Kasumi-1 (cell line): ENCODE measurements at places on chromosomes 16 and 17.

GRCh38 chr16:11308493-11309283, 27.6 kb upstream of the PRM1 start:
- DNase-seq = no peak

DNA sequence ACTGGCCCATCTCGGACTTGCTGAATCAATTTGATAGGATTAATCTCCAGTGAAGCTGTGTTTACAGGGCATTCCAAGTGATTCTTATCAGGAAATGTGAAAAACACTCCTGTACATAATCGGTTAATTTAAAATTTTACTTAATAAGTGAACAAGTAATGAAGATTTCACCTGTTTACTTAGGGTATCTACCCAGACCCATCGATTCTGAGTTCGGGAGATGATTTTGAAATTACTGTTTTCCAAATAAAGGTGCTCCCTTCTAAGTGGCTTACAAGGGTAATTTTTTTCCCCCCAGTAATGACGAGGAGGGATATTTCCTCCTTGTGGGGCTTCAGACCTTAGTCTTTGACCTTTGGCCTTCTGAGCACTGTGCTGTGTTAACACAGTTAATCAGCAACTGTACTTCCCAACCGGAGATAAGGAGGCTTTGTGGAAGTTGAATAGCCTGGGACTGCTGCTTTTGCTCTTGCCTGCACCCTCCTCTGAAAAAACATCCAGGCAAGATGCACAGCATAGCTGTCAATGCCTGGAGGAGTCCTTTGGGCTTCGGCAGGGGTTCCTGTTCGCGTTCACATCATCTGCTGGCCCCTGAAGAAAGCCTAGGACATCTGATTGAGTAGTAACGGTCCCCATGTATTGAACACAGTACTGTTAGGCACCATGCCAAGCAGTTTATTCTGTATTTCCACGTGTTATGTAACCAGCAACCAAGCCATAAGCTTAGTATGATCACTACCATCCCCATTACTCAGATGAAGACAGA, 1.8 kb downstream of the FAHD1 start:
- DNase-seq = no peak

DNA sequence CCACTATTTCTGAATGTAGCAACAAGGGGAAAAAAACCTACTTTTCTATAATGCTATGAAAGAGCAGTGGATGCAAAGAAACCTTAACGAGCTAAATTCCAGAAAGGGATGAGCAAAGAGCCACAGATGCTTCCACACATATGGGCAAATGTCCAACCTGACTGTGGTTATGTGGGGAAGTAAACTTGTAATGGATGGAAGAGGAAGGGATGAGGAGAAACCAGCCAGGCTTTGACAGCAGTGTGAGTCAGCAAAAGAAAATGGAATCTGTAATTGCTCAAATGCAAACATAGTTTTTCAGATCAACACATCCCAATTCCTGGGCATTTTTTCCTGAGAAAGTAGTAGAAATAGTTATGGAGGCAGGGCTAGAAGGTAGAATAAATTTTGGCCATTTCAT, 204.8 kb upstream of the CPHXL start:
- DNase-seq = no peak

GRCh38 chr17:1714980-1715802, 5.0 kb upstream of the TLCD2 start:
- DNase-seq = no peak

GRCh38 chr16:9425236-9425635, 333.8 kb downstream of the HAPSTR1 start:
- DNase-seq = no peak

GRCh38 chr17:51428668-51429495, 168.5 kb downstream of the UTP18 start:
- DNase-seq = no peak

DNA sequence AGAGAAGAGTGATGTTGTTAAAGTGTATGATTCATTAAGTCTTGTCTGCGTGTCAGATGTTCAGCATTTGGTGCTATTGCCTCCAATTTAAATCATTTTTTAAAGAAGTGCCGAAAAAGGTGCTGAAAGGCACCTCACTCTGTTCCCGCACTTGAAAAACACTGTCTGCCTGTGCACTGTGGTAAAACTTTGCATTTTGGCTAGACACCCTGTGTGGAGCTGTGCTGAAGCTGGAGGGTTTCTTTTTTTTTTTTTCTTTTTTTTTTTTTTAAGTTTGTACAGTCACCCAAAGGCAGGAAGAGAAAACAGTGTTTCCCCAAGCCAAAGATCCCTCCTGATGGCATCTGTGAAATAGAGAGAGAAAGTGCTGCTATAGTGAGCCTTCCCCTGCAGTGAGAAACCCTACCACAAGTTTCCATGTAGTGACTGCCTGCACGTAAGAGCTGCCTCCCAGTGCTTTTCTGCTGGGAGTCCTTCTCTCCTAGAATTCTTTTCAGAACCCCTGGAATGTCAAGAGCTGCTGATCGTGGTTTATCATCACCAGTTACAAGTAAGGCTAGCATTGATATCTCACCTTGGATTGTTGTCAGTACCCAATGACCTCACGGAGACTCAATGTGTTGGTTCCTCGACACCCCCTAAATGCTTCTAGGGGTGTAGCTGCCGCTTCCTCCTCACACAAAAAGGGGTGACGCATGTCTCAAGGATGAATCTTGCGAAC, 116.0 kb upstream of the SOX9 start:
- no peak for DNase-seq

DNA sequence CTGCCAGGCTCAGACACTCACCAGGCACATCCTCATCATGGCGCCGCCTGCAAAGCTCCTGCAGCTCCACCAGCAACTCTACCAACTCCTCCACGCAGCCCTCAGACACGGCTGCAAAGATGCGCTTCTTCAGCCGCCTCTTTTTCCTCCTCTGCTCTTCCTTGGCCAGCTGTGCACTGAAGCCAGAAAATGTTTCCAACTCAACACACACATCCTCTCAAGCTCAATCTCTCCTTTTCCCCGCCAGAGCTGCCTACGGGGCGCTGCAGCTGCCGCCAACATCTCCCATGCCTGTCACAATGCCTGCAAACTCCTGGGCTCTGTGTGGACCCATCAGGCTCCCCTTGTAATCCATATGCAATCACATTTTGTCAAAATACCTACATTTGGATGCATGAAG, 14.2 kb downstream of the TRPV3 start:
- DNase-seq = no peak

DNA sequence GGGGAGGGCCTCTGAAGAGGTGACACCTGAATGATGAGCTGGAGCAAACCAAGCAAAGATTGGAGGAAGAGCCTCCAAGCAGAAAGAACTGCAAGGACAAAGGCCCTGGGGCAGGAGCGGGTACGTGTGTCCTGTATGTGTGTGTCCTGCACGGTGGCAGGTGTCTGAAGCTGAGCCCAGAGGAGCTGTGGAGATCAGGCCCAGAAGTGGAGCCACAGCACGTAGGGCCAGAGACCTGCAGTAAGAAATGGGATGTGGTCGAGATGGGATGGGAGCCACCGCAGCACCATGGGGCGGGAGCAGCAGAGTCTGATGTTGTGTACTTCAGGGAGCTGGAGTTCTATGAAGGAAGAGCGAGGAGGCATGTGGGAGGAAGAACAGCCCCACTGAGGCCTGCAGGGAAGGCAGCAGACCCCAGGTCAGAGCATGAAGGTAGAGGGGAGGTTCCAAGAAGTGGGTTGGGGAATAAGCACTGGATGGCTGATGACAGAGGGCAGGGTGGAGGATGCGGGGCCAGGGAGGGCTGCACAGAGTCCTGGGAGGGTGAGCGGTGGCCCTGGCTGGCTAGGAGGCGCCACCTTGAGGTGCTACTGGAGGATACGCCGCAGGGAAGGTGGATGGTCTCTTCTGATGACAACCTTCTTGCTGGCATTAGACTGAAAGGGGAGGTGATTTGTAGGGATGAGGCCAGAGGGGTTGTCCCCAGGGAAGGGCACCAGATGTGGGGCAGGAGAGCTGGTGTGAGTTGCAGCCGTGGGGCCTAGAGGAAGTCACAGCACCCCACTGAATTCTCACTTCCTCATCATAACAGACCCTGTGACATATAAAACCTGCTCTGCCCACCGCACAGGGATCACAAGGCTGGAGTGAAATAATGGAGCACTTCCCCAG, 10.6 kb upstream of the CETP start:
- peak; percentile 61 for DNase-seq

DNA sequence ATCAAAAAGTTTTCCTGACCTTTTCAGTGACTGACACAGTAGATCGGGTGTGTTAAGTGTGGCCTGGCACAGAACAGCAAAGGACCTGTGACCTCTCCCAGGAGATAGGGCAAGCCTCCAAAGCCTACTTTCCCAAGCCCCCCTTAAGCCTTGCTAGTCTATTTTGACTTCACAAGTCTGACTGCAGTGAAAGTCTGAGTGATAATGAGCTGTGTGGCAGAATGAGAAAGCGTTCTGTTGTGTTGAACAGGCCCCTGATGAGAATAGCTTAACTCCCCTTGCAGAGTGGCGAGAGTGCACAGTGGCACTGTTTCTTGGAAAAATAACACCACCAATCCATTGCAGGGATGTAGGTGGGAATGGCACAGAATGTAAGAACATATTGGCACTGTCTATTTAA, 32.8 kb downstream of the MMD start:
- no peak for DNase-seq

GRCh38 chr17:14940938-14941265, 324.2 kb downstream of the PMP22 start:
- no peak for DNase-seq

GRCh38 chr16:85781695-85782370, 17.5 kb downstream of the EMC8 start:
- DNase-seq = no peak

- DNase-seq = no peak
Measured at GRCh38 chr17:64388961-64389565, 1.6 kb downstream of the PECAM1 start.

- DNase-seq = no peak
Measured at GRCh38 chr16:67664258-67664657, 2.3 kb downstream of the ENKD1 start.

- no peak for DNase-seq
Measured at GRCh38 chr17:31357839-31358394, 33.6 kb upstream of the RAB11FIP4 start.

GRCh38 chr17:75430159-75430974, 24.9 kb upstream of the GRB2 start:
- no peak for DNase-seq

DNA sequence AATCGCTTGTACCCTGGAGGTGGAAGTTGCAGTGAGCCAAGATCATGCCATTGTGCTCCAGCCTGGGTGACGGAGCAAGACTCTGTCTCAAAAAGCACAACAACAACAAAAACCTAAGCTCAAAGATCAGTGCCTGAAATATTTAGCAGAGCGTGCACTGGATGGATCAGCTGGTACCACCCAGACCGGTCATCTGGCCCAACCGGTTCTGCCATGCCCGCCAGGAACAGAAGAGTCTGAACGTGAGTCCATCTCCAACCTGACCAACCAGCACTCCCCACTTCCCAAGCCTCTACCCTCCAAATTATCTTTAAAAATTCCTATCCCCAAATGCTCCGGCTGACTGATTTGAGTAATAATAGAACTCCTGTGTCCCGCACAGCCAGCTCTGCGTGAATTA, 1.5 kb upstream of the UQCC4 start:
- DNase-seq = no peak

DNA sequence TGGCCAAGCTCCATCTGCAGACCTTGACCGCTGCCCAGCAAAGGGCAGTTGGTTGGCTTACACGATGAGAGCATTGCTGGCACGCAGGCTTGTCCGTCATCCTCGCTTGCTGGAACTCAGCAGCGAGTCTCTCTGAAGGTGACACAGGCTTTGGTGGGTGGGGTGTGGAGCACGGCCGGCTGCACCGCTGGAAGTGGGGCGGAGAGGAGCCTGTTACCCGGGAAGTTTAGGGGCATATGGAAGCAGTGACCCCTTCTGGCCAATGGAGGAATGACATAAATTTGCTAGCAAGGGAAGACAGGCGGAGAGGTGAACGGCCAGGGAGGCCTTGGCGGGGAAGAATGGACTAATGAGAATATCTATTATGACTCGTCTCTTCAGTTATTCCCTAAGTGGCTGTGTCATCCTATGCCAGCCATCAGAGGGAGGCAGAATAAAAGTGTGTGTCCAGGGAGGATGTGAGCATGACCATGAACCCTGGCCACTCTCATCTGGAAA, 65.9 kb upstream of the SDK2 start:
- peak; percentile 63 for DNase-seq

DNA sequence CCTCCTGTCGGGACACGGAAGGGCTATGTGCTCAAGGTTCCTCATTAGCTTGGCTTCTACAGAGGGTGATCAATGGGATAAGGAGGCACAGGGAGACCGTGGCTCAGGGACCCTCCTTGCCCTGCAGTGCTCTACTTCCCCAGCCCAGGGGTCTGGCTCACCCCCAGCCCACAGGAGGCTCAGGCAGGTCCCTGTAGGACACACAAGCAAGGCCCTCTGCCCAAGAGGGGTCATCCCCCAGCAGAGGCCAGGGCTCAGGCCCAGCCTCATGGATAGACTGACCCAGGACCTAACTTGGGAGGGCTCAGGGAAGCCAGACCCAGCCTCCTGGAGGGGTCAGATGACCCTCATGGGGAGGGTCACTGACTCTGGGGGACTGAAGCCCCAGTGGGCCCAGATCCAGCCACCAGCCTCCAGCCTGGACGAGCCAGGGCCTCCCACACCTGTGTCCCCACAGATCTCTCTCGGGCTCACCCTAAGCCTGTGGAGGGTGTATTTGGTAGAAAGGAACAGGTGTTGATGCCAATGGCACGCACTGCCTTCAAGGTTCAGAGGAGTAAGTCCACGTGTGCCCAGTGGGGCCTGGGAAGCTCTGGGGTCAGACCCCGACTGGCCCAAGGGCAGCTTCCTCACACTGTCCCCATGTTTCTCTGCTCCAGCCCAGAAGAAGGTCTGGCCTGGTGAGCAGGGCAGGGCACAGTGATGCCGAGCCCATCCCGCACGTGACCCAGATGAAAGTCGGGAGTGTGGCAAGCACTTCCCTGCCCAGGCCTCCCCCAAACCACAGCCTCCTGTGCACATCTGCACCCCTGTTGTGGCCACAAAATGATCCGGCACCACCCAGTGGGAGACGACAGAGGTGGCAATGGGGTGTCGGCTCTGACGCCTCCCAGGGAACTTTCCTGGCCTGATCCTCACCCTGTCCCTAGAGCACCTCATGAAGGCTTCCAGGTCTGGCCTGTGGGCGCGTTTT, 10.9 kb upstream of the KRTAP17-1 start:
- no peak for DNase-seq

DNA sequence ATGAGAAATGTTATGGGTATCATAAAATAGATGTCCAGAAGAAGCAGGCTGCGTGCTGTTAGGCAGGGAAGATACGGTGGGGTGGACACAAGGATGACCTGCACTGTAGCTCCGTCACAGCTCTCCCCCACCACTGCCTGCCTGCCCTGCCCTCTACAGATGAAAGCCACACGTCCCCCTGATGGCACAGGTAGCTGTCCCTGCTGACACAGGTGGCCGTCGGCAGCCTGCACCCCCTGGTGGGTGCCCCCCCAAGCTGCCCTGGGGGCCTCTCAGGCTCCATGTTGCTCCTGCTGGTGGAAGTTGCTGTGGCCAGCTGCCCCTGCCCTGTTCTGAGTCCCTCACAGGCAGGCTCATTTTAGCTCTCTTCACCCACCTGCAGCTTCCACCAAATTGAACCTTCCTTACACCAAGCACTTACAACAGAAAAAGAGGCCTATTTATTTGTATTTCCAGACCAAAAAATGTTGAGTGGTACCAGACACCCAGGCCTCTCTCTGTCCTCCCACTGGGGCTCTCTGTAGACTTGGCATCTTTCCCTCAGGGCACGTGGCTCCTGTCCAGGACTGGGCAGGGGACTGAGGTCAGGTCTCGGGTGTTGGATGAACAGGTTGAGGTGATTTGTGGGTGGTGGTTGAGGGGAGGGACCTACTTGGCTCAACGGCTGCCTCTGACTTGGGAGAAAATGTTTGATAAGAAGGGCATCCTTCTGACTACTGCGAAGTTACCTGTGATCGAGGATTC, 50.1 kb upstream of the CACNG5 start:
- no peak for DNase-seq

GRCh38 chr17:68961214-68961882, 6.2 kb upstream of the ABCA8 start:
- no peak for DNase-seq
